ENCODE measurements at places on chromosomes 6 and 20.

GRCh38 chr20:43543138-43543537 is 15.7 kb upstream of the SGK2 start:
- DNase-seq, result no peak

DNA sequence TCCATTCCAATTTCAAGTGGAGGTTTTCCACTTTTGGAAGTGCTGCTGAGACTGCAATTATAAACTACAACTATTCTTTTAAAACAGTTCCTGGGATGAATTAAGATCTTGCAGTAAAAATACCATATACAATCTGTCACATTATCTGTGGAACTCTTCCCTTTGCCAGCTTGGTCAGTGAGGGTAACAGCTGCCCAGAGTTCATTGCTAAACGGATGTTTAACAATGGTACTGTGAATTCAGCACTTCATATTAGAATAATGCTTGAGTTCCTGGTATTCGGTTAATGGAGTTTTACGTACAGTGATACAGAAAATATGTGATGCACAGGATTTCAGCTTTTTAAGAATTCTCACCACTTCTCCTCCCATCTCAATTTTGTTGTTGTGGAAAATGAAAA is 51.5 kb downstream of the KCNS1 start:
- no peak for DNase-seq

GRCh38 chr6:109088995-109089394 is 5.7 kb downstream of the SESN1 start:
- DNase-seq, result no peak

- DNase-seq, result no peak
These were observed 196.1 kb downstream of the DLL1 start for GRCh38 chr6:170094686-170095272.

DNA sequence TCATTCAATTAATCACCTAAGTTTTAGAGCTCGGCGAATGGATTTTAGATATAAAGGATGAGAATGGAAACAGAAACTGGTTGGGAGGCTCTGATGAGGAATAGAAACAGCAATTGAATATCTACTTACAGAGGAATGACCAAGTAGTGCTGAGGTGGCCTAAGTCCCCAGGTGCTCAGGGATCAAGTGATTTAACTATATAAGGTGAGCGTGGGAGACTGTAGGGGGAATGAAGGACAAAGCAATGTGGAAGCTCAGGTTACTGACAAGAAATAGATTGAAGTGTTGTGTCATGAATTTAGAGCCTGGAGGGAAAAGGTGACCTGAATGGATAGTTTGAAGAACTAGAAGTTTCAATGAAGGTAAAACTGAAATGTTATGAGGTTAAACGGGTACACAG is 495.4 kb upstream of the SOX4 start:
- DNase-seq, result no peak

- DNase-seq, result no peak
These were observed 100.1 kb downstream of the MYB start for GRCh38 chr6:135281227-135281626.

- DNase-seq, result no peak
These were observed 18.4 kb downstream of the SCP2D1 start for GRCh38 chr20:18831830-18832499.
